ENCODE measurements at places on chromosomes 3 and 15. TPM values are rescaled to one million over a fixed set of nuclear protein-coding genes. Genes with fewer than 3 reads are reported as not detected.

IMPG2 gene
- total RNA-seq, result 0.29 TPM

DNA sequence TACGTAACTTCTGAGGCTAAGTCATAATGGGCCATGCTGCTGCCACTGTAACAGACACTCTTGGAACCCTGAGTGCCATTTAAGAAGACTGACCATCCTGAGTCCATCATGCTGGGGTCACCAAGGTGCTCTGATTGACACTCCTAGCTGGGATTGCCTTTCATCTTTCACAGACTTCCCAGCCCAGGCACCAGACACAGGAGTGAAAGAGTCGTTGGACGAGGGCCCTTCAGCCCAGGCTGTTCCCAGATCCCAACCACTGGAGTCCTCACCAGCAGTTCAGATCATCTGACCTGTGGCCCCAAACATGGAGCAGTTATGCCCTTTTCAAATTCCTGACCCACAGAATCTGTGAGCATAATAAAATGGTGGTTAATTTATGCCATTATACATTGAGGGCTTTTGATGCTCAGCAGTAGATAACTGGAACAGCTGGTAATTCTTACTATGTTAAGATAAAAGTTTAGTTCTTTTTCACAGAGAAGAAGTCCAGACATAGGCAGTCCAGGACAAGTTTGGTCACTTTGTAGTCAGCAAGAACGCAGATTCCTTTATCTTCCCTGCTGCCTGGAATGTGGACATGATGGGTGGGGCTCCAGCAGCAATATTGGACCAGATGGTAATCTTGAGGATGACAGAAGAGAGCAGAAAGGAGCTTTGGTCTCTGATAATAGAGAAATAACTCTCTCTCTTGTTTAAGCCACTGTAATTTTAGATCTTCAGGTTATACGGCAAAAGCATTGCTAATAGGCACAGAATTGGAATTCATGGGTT is 7.3 kb upstream of the EHD4 start:
- DNase-seq, result no peak

- no peak for DNase-seq
These were observed 516.4 kb upstream of the DPH6 start for GRCh38 chr15:36062357-36062756.

- no peak for DNase-seq
These were observed 320.2 kb downstream of the CHST2 start for GRCh38 chr3:143439817-143440216.

C3orf85 gene
- total RNA-seq, result not detected

TTC14 gene
- 48.3 TPM for total RNA-seq

GRCh38 chr15:79467865-79468586 is 35.9 kb downstream of the MINAR1 start:
- no peak for DNase-seq

- DNase-seq, result no peak
These were observed 77.1 kb upstream of the SNRPA1 start for GRCh38 chr15:101372149-101372577.

GRCh38 chr3:151227266-151227806 is 24.3 kb upstream of the GPR171 start:
- no peak for DNase-seq

DNA sequence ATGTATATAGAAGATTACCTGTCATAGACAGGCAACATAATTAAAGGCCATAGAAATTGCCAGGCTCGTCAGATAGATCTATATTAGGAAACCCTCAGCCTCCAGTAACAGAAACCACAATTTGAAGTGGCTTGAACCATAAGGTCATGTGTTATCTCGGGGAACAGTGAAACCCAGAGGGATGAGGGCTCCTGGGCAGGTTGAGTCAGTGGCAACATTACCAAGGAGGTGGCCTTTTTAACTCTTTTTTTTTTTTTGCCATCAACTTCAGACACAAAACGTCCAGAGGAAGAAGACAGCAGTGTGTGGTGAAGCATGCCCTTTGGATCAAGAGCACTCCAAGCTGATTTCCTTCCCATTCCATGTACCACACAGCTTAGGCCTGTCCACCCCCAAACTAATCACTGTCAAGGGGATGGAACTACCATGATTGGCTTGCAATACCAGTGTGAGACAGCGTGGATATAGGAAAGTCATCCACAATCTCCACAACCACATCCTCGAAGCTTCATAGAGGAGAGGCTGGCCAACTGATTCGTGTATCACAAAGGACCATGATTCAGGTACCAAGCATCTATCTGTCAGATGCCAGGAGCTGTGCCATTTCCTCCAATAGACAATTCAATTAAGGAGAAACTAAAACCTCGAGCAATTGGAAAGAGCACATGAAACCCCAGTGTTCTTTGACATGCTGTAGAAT is 999 bp upstream of the KIF7 start:
- no peak for DNase-seq

DNA sequence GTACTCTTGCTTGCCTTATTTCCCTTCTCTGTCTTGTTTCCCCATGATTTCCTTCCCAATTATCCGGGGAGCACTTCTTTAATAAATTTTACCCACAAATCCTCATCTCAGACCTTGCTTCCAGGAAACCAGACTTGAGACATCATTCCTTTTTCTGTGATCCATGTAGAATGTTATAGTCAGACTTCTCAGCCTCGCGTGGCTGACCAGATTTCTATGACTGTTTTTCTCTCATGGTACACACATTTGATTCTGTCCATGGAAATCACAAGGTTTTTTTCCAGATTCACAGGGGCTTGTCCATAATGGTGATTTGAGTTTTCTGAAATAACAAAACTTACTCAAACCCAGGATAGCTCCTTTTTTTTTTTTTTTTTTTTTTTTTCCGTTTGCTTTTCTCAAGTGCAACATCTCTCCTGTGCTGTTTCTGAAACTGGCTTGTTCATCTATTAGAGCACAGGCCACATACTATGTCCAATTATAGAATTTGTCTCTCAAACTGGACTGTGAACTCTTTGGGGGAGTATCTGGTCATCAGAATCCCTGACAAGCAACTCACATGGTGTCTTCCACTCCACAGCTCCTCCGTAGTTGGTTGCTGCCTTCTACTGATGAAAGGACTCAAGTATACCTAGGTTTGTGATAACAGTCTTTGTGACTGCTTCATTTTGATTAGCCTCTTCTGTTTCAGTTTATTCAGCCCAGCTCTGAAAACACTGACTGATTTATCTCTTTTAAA is 50.8 kb downstream of the RBMS3 start:
- DNase-seq, result no peak

GOLGA8R gene
- 5.3 TPM for total RNA-seq

GRCh38 chr3:119652306-119653033 is 7.9 kb downstream of the POPDC2 start:
- DNase-seq, result no peak

CCRL2 gene
- 28.5 TPM for total RNA-seq

DNA sequence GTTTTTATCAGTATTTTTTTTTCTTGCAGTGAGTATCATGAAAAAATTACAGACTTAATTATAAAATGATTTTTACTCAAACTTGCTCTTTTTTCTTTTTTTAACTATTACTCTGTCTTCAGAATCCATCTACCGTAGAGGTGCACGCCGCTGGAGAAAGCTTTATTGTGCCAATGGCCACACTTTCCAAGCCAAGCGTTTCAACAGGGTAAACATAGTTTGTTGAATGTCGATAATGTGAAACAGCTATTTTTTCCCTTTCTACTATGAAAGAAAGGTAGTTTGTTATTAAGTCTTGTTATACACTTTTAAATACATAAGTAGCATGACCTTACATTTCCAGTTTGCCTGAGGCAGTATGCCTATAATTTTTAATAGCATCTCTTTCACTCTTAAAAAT is 45.6 kb downstream of the PRKCI start:
- no peak for DNase-seq

- DNase-seq, result no peak
These were observed 39.6 kb upstream of the STT3B start for GRCh38 chr3:31493149-31493548.

TNFAIP8L3 gene
- total RNA-seq, result 10.9 TPM
